NCI-H2081 treated with DMSO at 0.1 percent for 48 hours (cell line): ENCODE measurements at places on chromosomes 6 and 20.

GRCh38 chr6:87808005-87808757, 106.1 kb upstream of the AKIRIN2 start:
- no peak for DNase-seq

DNA sequence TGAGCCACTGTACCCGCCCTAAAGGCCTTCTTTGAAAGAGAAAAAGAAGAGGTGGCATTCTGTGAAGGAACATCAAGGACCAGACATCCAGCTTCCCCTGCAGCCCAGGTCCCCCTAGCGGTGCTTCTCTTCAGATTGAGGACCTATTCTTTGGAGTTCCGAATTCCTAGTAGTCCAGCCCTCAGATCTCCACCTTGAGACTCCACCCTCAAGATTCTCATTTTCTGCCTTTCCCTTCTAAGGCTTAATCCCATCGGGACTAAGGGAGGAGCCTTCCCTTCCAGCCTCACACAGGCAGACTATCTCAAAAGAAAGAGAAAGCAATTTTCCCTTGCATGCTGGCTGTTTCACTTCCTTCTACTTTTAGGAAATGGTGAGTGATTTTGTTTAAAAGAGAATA, 32.5 kb downstream of the MUC22 start:
- DNase-seq, result no peak

GRCh38 chr6:47288267-47289090, 21.2 kb downstream of the TNFRSF21 start:
- DNase-seq, result no peak

GRCh38 chr6:84777888-84778287, 13.5 kb upstream of the TBX18 start:
- DNase-seq, result no peak
